ENCODE measurements at places on chromosomes 3 and 15.
A peak's percentile ranks its signal among the peaks of the same experiment; 100 is the strongest.

DNA sequence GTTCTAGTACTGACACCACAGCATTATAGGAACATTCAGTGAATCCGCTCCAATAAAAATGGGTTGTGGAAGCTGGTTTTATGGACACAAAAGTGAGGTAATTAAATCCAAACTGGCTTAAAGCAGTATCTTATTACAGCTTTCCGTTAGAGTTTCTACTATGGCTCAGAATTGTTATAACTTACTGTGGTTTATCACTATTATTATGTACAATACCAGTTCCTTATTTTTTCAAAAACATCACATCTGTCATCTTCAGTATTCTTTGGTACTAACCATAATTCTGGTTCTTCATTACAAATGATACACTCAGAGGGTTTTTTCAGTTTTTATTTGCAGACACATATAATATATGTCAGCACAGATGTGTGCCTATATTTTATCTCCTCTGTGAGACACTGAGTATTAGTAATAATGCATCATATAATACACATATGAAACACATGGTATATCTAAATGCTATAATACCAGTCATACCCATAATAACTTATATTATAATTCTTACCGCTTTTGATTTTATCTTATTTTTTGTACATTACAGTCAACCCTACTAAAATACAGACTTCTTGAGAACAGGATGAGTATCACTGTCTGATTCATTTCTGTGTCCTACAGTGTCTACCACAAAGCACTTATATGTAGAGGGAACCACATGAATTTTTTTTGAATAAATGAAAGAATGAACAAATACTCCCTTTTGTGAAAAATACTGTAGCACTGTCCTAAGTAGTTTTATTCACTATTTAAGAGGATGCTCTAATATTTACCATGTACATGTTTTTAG lies 39.0 kb downstream of the CMSS1 start:
- no peak for DNase-seq

DNA sequence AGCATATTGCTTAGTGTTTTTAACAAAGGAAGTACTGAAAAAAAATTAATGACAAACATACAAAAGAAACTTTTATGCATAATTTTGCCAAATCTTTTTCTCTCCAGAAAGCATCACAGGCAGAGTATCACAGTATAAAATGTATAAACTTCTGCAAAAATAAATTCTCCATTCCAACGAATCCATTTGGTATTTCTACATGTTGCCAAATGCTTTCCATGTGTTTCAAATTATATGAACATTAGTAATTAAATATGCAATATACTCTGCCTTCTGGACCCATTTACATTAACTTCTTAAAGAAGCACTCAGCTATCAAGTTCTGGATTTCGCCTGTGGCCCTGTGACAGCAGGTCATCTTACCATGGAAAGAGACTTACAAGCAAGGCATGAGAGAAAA lies 189.1 kb upstream of the ALCAM start:
- no peak for DNase-seq

- DNase-seq = no peak
Observed at GRCh38 chr3:46442576-46443530, 21.9 kb downstream of the LTF start.

DNA sequence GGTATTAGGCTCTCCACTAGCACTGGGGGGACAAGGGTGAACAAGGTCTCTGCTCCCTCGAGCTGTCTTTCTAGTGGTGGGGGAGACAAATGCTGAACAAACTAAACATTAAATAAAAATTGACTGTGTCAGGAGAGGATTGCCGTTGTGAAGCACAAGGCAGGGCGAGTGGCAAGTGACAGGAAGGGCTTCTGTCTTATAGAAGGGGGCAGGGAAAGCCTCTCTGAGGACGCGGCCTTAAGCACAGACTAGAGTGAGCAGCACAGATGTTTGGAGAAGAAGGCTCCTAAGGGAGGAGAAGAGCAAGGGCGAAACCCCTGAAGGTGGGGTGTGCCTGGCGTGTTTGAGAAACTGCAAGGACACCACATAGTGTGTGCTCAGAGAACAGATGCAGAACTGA lies 50.9 kb upstream of the ATP2B2 start:
- no peak for DNase-seq

- DNase-seq = no peak
Observed at GRCh38 chr3:78562328-78562727, 1205.5 kb downstream of the ROBO1 start.

GRCh38 chr3:104176706-104177105 lies 1190.0 kb upstream of the ALCAM start:
- DNase-seq = no peak

- no peak for DNase-seq
Observed at GRCh38 chr3:107674371-107674770, 151.6 kb downstream of the BBX start.

GRCh38 chr3:70053293-70053692 lies 53.8 kb downstream of the SAMMSON start:
- peak; percentile 90 for DNase-seq

- no peak for DNase-seq
Observed at GRCh38 chr15:92958105-92958504, 58.0 kb downstream of the CHD2 start.

DNA sequence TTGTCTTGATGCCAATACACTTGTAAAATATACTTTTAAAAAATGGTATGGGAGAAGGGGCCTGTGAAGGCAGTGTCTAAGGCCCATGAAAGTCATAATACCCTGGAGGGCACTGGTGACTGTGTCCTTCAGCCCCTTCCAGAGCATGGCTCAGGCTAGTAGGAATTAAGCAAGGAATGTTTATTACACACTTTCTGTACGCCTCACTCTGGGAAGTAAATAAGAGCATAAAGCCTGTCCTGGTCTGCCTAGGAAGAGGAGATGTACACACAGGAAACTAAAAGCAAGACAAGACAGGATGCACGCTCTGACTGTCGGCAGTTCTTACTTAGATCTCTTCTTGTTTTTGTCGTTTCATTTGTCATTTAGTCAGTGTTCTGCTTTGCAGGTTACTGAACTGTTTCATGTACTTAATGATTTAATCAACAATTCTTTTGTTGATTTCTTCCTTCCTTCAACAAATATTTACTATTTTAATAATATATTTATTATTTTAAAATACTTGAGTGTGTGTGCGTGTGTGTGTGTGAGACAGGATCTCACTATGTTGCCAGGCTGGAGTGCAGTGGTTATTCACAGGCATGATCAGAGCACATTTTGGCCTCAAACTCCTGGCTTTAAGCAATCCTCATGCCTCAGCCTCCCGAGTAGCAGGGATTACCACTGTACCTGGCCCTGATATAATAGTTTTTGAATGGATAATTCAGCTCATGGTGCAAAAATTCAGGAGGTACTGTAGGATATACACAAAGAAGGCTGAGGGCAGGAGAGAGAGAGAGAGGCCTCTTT lies 9.0 kb upstream of the SMAD6 start:
- no peak for DNase-seq

DNA sequence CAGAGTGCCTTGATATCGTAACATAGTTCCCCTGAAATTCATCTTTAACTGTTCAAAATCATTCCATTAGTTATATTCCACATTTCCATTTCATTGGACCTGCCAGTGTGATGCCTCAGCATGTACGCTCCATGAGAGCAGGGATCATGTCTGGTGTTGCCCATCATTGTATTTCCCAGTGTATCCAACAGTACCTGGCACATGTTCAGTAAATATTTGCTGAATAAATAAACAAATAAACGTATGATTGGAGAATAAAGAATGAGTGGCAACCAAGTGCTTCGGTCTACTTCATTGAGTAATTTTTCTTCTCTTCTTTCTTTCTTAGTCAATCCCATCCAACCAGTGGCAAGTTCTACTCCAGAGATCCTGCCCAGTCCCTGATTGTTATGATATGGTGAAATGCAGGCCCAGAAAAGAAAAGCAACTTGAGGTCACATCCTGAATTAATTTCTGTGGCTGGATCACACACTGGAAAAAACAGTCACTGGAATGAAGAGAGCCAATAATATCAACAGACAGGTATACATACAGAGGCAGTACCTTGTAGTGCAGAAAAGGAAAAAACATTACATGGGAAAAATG lies 101.2 kb downstream of the PLCH1 start:
- DNase-seq = no peak

- peak; percentile 86 for DNase-seq
Observed at GRCh38 chr3:188262913-188263683, 109.1 kb downstream of the LPP start.

DNA sequence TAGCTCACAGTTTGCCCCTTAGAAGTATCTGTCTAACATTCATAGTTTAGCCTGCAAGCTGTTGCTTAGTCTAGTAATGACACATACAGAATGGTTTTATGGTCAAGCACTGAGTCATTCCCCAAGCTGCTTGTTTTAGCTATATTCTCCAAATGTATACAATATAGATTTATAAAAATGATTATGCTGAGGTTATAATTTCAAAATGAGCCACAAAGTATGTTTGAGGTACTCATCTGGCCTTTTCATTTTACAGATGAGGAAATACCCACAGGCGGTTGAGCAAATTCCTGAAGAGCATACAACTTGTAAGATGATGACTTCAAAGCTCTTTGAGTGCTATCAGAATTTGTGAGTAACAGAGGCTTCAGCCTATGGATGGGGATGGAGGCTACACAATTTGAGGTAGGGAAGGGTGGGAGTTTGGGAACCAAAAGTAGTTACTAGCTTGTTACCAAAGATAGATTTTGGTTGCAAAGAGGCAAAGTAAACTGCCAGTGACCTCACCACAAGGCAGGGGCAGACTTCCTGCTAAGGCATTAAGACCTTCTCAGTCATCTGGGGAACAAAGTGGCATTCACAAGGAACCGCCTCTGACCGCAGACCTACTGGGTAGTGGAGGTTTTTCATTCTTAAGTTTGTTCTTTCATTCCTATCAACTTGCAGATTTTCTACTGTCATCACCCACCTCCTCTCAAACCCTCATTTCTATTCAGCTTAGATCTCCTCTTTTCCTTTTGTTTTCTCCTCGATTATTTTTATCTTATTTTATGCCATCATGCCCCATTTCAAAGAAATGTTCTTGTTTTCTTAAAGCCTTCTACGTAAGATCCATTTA lies 257.2 kb upstream of the NECTIN3 start:
- peak; percentile 81 for DNase-seq

GRCh38 chr15:98315971-98316370 lies 332.4 kb upstream of the IGF1R start:
- no peak for DNase-seq

GRCh38 chr3:66163222-66163621 lies 57.6 kb upstream of the SLC25A26 start:
- DNase-seq = no peak

DNA sequence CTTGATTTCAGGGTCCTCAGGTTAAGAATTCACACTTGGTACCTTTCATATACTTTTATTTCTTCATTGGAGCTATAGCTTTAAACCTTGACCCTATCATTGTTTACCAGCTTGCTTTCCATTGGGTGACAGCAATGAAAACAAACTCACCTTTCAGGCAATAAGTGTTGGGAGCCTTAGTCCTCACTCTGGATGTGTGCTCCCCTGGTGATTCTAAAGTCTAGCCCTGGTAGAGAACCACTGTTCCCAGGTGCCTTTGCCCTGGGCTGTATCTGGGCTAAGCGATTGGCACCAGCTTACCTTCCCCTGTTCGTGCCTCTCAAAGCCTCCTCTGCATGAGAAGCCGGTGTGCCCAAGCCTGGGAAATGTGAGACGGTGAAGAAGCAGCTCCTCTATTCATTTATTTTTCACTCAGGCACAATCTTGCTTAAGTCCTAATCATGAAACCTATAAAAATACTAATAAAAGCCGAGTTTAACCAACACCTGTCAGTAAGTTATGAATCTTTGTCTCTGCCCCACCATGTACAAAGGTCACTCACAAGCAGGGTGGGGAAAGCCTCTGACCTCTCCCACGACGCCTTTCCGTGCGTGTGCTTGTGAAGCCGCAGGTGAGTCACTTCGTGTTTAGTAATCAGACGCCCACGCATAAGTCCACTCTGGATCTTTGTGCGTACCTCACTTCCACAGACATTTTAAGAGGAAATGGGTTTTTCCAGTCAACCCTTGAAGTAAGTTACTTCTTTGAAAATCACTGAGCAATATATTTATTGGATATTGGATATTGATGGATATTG lies 12.8 kb upstream of the ARRDC4 start:
- DNase-seq = no peak

GRCh38 chr3:30666572-30667279 lies 60.3 kb downstream of the TGFBR2 start:
- no peak for DNase-seq

GRCh38 chr15:57146506-57147201 lies 228.2 kb downstream of the TCF12 start:
- DNase-seq = peak; percentile 2

DNA sequence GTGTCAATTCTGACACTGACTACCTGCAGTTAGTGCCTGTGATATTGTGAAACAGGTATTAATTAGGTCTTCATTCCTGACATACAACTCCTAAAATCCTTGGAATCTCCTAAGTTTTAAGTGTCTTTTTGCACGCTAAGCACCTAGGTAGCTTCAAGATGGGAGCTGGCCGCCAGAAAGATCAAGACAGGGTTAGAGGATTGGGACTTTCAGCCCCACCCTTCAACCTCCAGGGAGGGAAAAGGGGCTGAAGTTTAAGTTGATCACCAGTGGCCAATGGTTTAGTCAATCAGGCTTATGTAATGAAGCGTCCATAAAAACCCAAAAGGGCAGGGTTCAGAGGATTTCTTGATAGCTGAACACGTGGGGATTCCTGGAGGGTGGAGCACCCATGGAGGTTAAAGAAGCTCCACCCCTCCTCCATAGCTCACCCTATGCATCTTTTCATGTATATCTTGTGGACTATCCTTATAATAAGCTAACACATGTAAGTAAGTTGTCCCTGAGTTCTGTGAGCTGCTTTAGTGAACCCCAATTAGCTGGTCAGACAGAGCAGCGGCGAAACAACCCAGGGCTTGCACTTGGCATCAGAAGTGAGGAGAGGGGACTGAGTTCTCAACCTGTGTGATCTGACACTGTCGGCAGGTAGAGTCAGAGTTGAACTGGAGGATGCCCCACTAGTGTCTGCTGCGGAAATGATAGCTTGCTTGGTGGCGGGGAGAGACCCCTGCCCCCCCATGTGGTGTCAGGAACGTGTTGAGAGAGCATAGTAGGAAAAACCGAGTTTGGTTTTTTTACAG lies 12.8 kb upstream of the SRP14 start:
- DNase-seq = no peak

- DNase-seq = no peak
Observed at GRCh38 chr3:62686503-62687294, 188.5 kb downstream of the CADPS start.

DNA sequence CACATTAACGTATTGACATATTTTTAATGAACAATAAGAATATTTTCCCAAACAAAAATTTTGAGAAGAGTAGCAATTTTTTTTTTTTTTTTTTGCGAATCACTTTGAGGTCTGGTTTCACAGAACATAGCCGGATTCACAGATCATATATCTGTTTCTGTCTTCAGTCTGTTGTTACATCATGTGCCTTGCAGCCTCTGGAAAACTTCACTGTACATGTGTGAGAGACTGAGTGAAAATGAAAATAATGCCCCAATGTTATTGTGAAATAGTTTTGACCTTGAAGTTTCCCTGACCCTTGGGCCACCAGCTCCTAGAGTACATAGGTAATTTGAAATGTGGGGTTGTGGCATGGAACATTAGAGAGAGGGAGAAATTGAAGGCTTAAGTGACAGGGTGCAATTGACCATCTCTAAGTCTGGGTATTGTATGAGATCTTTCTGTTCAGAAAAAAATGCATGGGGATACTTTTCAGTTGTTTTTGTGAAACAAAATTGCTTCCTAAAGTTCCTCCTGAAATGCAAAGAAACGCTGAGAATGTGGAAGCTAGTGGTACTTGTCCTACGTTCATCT lies 14.0 kb downstream of the ITPR1 start:
- DNase-seq = no peak

- no peak for DNase-seq
Observed at GRCh38 chr15:27587810-27588209, 511.3 kb downstream of the OCA2 start.

All from COLO829 (cell line).